Activated CD4-positive, alpha-beta T cell treated with anti-CD3 and anti-CD28 coated beads, Interleukin-2, amount 10 ng/mL, durations not matched to agents 24 days and 14 days (primary cell): ENCODE measurements at places on chromosomes 12 and 14. TPM values are rescaled to one million over a fixed set of nuclear protein-coding genes. Genes with fewer than 3 reads are reported as not detected.

DNA sequence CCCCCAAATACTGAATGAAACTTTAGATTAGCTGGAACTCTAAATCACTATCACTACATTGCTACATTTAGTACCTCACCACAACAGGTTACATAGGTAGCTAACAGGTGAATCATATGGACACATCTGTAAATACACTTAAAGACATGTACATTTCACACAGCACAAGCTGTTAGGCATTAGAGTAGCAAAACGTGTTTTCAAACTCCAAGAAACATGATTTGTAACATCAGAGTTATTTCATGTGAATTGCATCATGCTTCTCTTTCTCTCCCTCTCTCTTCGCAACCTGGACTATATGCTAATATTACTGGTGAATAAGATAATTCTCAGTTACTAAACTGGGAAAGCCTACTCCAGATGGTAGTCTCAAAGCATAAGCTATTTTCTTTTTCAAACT is 4.3 kb downstream of the SEL1L start:
- no peaks in the 10 kb centered on the region for H3K27me3 ChIP-seq
- H3K27ac ChIP-seq: no peak overlapping the region

- H3K36me3 ChIP-seq: peaks cover 27% of the 10 kb centered on the region
- no peaks in the 10 kb centered on the region for H3K27me3 ChIP-seq
- peak overlapping the region; percentile 70 for H3K27ac ChIP-seq
- peaks cover 42% of the 10 kb centered on the region for H3K4me1 ChIP-seq
- no peak for DNase-seq
- peak overlapping the region; percentile 100 for H3K4me3 ChIP-seq
Observed at GRCh38 chr12:93381161-93381975, 3.6 kb downstream of the NUDT4 start.

DNA sequence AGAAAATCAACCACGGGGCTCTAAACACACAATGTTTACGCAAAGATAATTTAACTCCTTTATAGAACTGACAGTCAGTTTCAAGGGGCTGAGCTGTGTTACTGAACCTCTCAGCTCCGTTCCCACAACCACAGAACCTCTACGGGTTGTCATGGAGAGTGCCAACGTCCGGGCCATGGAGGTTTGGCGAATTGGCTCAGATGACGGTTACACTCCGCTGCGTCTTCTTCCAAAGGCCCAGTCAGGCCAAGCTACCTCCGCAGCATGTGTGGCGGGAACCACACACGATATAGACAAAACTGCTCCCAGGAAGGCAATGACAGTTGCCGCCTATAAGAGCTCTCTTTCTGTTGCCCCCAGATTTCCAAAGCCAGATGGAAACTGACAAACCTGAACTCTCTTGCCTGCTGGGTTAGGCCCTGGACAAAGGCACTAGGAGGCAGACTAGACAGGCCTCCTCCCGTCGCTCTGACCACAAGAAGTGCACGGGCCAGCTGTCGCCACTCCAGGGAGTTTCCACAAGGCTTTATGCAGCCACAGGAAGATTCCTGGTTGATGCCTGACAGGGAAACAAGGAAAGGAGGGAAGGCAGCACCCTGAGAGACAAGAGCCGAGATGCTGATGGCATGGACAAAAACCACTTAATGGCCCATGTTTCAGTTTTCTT is 30.3 kb downstream of the CCDC88C start:
- no peaks in the 10 kb centered on the region for H3K27me3 ChIP-seq
- H3K4me1 ChIP-seq: peaks cover 68% of the 10 kb centered on the region
- DNase-seq: no peak
- peaks cover 16% of the 10 kb centered on the region for H3K36me3 ChIP-seq
- no peak overlapping the region for H3K4me3 ChIP-seq

DNA sequence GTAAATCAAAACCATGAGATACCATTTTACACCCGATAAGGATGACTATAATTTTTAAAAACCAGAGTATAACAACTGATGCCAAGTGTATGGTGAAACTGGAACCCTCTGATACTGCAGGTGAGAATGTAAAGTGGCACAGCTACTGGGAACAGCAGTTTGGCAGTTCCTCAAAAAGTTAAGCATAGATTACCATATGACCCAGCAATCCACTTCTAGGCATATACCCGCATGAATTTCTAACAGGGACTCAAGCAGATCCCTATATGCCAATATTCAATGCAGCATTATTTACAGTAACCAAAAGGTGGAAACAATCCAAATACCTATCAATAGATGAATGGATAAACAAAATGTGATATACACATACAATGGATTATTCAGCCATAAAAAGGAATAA is 57.4 kb downstream of the BAZ1A start:
- peaks cover 4% of the 10 kb centered on the region for H3K4me1 ChIP-seq
- DNase-seq: no peak
- H3K36me3 ChIP-seq: peaks cover 45% of the 10 kb centered on the region
- H3K27me3 ChIP-seq: no peaks in the 10 kb centered on the region

GRCh38 chr12:53051058-53051880 is 1.4 kb downstream of the TNS2 start:
- H3K27ac ChIP-seq: no peak overlapping the region
- H3K4me3 ChIP-seq: no peak overlapping the region
- peaks cover 25% of the 10 kb centered on the region for H3K4me1 ChIP-seq
- DNase-seq: no peak

MGP gene
- not detected in 2 replicates for total RNA-seq

SRP54 gene
- total RNA-seq: 73.6 and 73.8 TPM in 2 replicates

AP1G2 gene
- 135 and 142 TPM in 2 replicates for total RNA-seq

LAG3 gene
- total RNA-seq: 253 and 269 TPM in 2 replicates
